ENCODE measurements at places on chromosomes 12 and 14.

DNA sequence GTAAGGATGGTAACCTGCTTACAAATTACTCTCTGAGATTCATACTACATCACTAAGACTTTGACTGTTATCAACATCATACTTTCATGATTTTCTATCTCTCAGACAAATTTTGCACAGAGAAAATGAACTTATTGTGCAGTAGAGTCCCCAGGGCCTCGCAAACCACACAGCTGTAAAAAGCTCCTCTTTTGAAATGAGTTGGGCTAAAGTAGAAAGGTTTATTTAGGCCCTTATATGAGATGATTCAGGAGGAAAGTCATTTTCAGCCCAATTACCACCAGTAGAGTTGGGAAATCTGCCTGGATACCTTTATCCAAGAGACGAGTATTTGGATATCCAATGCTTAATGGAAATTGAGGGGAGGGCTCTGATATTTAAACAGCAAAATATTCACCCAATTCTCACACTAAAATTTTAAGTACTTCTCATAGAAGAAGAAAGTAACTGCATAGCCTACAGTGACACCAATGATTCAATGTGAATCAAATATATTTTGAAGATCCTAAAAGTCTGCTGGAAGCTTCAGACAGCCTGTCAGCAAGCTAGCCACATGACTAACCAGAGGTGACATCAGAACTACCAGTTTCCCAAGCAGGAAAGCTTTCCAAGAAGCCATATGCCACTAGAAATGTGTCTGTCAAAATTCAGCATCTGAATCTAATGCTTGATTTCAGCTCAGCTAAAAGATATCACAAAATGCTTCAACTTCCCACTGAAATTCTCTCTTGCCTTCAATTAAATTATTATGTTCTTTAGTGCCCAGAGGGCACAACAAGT, 190.1 kb upstream of the SYT1 start:
- no peak for DNase-seq

- no peak for DNase-seq
Observed at GRCh38 chr14:26984311-26985177, 386.7 kb upstream of the NOVA1 start.

- no peak for DNase-seq
Observed at GRCh38 chr14:93729993-93730392, 58.3 kb downstream of the PRIMA1 start.

GRCh38 chr14:95523051-95523814, 6.8 kb upstream of the SYNE3 start:
- DNase-seq: no peak

DNA sequence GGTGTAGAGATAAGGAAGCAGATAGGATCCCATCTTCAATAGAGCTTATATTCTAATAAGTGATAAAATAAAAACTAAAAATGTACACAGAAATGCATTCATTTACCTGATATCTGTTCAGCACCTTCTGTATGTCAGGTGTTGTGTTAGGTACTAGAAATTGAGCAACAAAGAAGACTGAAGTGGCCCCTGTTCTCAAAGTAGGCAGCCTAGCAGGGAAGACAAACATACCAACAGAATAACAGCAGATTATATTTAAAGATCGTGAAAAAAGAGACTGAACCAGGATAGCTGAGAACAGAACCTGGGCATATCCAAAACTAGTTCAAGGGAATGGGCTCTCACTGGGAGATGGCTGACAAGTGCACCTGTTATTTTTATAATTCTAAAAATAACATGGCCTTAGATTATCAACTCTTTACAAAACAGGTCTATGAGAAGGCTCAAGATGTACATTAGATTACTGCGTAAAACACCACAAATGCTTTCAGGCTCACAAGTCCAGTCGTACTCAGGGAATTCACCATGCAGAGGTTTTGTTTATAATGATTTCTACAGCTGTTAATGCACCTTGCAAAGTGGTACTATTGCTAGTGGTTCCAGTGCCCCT, 16.4 kb downstream of the ANO6 start:
- DNase-seq: no peak

- DNase-seq: no peak
Observed at GRCh38 chr14:61119006-61119405, 138.0 kb downstream of the SLC38A6 start.

GRCh38 chr14:39488600-39488999, 56.4 kb upstream of the FBXO33 start:
- no peak for DNase-seq

- no peak for DNase-seq
Observed at GRCh38 chr14:84203896-84204295, 1326.0 kb upstream of the FLRT2 start.

DNA sequence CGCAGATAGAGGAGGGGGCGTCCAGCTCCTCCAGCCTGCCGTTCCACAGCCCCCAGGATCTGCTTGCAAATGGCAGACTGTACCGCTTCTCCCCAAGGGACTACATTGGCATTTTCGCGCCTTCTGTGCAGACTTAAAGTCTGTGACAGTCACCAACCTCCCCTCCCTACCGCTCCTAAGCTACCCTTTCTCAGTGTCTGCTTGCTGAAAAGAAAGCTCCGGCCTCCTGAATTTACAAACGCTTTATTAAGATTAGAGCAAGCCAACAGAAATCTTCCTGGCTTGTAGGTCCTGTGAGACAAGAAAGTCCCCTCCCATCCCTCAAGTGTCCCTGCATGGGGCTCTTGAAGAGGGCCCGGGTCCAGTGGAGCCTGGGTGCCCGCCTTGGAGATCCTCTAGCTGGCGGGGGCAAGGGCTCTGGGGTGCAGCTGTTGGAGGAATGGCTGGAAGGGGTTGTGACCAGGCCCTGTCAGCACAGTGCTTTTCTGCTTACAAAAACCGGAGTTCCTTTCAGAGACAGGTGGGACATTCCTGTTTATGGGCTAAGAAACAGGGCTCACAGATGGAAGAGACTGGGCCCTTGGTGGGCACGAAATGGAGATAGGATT, 2.8 kb upstream of the DLK1 start:
- DNase-seq: no peak

DNA sequence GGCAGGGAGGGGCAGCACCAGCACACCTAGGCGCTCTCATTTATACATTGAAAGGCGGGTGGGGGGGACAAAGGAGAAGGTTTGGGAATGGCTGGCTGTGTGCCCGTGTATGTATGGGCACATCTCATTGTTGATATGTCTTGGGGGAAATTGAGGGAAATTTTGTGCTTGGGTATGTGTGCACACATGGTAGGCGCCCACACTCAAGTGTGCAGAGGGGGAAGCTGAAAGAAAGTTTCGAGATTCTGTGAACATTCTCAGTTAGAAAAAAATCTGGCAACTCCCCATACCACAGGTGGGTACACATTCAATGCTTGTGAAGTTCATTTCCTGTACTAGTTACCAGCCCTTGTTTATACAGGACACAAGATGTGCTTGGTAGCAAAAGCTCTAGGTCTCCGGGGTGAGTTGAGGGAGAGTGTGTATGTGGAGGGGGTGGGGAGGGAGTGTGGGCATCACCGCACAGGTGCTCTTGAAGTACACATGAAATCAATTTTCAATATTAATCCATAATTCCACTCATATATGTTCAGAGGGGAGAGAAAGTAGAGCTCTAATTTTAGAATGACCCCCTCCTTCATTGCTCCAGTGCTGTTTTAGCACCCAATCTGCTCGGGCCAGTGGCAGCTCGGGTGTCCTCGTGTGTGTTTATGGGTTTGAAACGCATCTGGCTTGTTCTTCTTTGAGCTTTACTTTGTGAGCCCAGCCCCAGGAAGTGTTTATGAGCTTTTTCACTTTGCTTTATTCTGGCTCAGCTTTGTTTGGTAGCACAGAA, 286.0 kb downstream of the ZFP36L1 start:
- no peak for DNase-seq

- no peak for DNase-seq
Observed at GRCh38 chr12:93639406-93639805, 37.8 kb upstream of the CRADD start.

- DNase-seq: no peak
Observed at GRCh38 chr14:33999771-34000291, 49.0 kb upstream of the EGLN3 start.

- no peak for DNase-seq
Observed at GRCh38 chr12:26120561-26121274, 4.1 kb downstream of the BHLHE41 start.

DNA sequence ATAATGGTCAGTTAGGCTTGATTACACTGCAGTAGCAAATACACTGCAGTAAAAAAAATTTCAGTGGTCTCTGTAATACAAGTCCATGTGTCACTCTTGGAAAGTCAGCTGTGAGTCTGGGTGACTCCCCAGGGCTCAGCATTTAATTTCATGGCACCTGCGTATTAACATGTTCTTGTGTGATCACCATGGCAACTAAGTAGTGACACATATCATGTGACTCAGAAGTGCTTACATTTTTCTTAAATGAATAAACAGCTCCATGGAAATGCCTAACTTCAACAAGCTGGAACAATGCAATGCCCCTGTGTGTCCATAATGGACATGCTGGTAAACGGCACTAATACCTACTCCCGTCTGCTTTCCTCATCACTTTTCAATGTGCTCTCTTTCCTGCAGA, 88.5 kb upstream of the ANO4 start:
- no peak for DNase-seq

- DNase-seq: no peak
Observed at GRCh38 chr14:69682621-69683263, 71.3 kb downstream of the SUSD6 start.

GRCh38 chr14:78644824-78645559, 474.8 kb downstream of the NRXN3 start:
- DNase-seq: no peak

DNA sequence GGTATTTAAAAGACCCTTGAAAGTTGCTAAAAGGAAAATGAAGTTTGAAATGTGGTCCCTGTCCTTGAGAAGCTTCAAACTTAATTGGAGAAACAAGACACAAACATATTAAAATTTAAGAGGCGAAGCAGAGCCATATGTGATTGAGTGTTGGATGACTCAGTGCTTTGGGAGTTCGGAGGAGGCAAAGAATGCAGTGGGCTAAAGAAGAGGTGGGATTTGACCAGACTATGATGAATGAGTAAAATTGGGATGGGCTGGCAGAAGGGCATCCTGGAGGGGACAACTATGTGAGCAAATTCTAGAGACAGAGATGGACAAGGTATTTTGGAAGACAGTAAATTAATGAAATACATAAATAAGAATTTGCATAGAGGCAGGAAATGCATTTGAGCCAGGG, 358.6 kb downstream of the EGLN3 start:
- no peak for DNase-seq

GRCh38 chr14:65024957-65025356, 38.3 kb downstream of the FNTB start:
- no peak for DNase-seq

DNA sequence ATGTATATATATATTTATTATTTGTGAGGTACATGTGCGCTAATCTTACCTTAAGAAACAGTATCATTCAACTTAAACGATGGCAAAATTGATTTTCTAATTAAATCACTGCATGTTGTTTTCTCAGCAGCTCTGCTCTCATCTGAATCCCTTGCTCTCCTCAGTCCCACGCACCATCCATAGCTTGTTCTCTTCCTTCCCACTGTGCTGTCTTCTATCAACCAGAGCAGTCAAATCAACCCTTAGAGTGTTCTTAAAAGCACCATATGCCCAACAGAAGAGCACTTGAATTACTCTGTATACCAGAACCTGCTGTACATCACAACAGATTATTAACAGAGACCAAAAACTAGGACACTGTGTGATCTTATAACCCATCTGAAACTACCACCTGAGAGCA, 209.4 kb upstream of the G2E3 start:
- DNase-seq: no peak

- no peak for DNase-seq
Observed at GRCh38 chr12:66119870-66120241, 10.7 kb downstream of the LLPH start.

GRCh38 chr14:32426586-32427388, 97.7 kb downstream of the AKAP6 start:
- DNase-seq: no peak
